ENCODE measurements at places on chromosomes 7 and 10. TPM values are rescaled to one million over a fixed set of nuclear protein-coding genes. Genes with fewer than 3 reads are reported as not detected.

Gene NANOS1
- 10.3 TPM for polyA plus RNA-seq

Gene CPEB3
- polyA plus RNA-seq: 3.6 TPM

Gene CASP2
- polyA plus RNA-seq: 30.9 TPM

Gene SPDYE2B
- 0.77 TPM for polyA plus RNA-seq

Gene MSMB
- not detected for polyA plus RNA-seq

Gene SLC12A9
- polyA plus RNA-seq: 18.3 TPM

Gene PLXDC2
- polyA plus RNA-seq: 46.3 TPM

Gene OPN4
- polyA plus RNA-seq: 1.6 TPM

Gene LDB3
- 686 TPM for polyA plus RNA-seq

Gene RASSF4
- polyA plus RNA-seq: 89.1 TPM

Gene GNAT3
- polyA plus RNA-seq: not detected

Gene CDH23
- polyA plus RNA-seq: 5.3 TPM

Gene SERPINE1
- 5.0 TPM for polyA plus RNA-seq

Gene POM121L12
- not detected for polyA plus RNA-seq

All from muscle of back (tissue), 13 donors.